ENCODE measurements at places on chromosomes 5 and 9.

DNA sequence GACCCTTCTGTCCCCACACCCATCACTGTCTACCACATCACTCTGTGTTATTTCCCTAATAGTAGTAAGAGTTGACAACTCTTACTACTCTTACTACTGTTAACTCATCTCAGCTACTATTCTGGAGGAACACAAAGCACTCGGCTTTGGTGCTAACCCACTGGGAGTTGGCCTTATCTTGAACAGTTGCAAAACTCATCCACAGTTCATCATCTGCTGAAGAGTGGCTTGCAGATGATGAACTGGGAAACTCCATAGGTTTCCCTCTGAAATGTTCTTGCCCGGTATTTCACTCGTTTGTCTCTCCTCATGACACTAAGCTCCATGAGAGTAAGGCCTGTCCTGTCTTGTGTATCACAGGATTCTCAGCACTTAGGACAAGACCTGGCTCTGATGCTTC, 221.4 kb downstream of the NR3C1 start:
- DNase-seq: no peak

DNA sequence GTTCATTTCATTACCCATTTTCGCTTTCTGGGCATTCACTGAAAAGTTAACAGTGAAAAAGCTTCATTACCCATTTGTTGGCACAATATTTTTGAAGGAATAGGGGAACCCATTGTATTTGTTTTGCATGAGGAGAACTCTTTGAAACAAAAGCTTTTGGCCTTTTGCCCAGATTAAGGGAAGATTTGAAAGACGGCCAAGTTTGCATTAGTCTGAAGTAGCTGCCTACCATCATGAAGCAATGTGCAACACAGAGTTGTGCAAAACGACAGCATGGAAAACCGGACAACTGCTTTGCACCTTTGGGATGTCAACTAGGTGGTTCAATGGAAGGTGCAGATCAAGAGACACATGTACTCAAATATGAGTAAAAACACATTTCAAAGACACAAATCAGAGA, 84.9 kb downstream of the TRPM3 start:
- DNase-seq: no peak

DNA sequence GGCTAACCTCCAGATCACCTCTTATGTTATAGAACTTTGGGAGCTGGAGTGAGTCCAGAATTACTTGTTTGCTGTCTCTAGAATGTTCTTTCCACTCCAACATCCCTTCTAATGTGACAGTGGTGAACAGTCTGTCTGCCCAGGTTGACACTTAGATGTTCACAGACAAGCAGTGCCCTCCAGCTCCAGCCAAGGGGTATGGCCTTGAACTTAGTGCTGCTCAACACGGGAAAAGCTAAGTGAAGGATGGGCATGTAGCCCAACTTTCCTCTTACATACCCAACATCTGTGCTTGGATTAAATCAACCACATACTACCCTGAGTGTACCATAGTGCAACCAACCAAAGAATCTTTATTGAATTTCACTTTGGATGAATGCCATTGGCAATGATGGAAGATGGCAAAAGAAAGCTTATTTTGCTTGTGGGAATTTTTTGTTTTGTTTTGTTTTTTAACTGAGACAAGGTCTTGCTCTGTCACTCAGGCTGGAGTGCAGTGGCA, 201.2 kb downstream of the NXNL2 start:
- DNase-seq: no peak

DNA sequence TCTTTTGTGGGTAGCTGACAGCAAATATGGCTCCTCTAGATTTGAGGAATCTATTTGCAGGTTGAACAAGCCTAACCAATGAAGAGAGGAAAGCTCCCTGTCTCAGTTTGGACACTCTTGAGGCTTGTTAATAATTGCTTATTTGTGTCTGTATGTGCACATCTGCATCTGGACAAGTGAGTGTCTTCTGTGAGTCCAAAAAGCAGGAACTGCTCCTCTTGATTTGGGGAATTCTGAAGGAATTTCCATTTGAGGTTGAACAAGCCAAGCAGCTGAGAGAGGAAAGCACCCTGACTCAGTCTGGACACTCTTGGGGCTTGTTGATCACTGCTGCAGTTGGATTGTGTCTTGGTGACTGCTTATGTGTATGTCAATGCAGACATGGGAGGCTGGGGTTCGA, 211.6 kb downstream of the DTWD2 start:
- DNase-seq: no peak

DNA sequence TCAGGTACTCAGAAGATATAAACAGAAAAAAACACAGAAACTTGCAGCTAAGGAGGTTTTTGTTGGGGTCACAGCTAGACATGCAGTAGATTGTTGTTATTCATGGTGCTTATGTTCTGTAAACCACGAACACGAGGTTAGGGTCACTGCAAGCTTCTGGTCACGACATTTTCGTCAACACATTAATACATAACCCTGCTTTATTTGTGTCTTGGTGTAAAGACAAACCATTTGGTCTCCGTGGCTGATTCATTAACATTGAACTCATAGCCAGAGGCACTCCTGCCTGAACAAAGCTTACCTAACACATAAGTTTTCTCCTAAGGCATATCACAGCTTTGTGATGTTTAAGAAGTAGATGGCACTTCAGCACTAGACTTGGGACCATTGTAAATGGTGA, 16.9 kb downstream of the TEK start:
- no peak for DNase-seq

- DNase-seq: no peak
These were observed 375.1 kb downstream of the CHSY3 start for GRCh38 chr5:130279386-130279785.

- DNase-seq: no peak
These were observed 29.2 kb upstream of the ENHO start for GRCh38 chr9:34551751-34552605.

- DNase-seq: no peak
These were observed 509.7 kb downstream of the PSAT1 start for GRCh38 chr9:78806492-78807160.

DNA sequence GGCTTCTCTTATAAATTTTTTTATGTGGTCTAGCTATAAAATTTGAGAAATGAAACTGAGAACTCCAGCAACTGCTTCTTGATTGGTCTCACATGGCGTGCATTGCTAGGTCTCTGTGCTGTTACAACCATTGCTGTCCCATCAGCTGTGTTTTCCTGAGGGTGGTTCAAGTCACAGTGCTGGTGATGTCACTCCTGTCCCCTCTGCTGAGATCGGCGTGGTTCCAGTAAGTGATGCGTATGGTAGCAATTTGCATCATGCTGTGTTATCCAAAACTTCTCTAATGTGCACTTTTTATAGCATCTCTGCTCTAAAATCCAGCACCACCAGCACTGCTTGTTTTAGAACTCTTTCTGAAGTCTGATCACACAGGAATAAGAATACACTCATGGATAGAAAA, 112.6 kb upstream of the ZNF608 start:
- DNase-seq: no peak

GRCh38 chr5:91245871-91246270, 137.2 kb downstream of the ARRDC3 start:
- no peak for DNase-seq

GRCh38 chr5:57324861-57325260, 151.0 kb downstream of the GPBP1 start:
- DNase-seq: no peak

DNA sequence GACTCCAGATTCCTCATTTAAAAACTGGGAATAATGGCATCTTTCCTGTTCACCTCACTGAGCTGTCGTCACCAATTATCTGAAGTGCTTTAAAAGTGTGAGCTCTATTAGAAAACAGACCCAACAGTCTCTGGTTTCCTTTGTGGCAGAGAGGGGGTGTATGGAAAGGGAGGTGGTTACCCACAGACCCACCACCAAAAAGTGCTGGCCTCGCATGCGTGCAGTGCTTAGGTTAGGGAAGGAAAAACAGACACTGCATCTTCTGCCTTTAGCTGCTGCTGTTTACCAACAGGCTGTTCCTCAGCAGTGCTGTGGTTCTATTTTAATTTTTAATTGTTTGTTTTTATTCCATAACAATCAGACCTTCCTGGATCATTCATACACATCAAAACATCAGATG, 249.6 kb downstream of the PIK3R1 start:
- DNase-seq: no peak

DNA sequence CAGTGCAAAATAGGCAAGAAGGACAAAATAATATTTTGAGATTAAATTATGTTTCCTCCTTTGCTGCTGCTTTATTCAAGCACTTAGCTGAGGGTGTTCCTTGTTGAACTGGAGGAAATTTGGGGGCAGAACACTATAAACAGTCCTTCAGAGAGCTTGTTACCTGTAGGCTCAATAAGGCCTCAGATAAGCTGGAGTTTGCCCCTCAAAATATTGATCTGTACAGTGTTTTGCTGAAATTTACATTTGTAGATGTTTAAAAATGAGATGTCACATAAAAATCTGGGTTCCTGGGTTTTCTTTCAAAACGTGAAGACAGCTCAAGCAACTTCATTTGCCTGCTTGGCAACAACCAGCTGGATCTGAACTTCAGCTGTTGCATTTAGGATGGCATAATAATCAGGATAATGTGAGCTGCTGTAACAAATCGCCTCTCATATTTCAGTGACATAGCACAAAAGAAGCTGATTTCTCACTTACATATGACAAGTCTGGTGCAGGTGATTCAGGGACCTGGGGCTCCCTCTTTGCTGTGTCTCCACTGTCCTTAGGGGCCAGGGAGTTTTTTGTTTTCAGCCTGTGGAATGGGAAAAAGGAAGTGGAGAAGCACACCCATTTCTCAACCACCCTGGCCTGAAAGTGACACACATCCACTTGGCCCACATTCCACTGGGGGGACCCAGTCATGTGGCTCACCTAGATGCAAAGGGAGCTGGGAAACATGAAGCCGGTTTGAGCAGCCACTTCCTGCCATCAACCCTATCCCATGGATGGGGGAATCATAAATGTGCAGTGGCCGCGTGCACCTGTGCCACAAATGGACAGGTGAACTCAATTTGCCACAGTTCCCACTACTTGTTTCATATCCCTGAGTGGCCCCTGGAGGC, 2.4 kb upstream of the PSAT1 start:
- DNase-seq: no peak

- no peak for DNase-seq
These were observed 298.3 kb downstream of the GADD45G start for GRCh38 chr9:89903141-89903475.

DNA sequence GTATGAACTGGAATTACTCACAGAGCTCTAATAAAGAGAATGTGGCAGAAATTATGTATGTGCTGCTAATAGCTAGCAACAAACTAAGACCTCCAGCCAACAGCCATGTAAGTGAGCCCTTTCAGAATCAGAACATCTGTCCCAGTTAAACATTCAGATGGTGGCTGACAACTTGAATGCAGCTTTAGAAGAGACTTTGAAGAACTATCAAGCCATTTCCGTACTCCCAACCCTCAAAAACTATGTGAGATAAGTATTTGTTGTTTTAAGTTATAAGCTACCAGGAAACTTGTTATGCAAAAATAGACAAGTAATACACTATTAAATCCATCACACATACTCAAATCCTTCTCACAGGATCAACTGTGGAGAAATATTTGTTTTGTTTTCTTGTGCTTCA, 205.2 kb upstream of the EDIL3 start:
- no peak for DNase-seq

DNA sequence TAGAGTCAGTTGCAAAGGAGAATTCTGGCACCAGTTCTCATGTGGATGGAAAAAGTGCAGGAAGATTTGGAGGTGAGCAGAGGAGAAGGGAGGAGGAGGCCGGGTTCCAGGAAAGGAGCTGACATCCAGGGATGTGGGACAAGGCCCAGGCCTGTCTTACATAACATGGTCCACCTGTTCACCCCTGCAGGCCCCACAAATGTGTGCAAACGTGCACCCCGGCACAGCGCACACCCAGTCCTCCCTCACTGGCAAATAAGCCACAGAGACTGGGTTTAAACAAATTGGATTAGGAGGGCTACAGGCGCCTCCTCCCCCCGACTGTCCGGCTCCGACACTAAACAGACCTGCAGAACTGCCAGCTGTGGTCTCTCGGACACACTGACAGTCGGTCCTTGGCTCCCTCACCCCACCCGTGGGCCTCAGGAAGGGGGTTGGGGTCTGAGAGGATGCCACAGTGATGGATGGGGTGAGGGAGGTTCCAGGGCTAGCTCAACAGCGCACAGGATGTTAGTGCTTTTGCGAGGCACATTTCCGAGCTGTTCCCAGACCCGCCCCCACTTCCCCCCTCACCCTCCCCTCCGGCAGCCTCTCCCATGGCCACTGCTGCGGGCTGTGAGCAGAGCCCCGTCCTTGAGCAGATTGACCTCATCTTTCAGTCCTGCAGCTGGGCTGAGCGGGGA, 43.4 kb upstream of the IL17B start:
- no peak for DNase-seq

- no peak for DNase-seq
These were observed 164.9 kb downstream of the PBX3 start for GRCh38 chr9:125911861-125912644.

- no peak for DNase-seq
These were observed at the start of gene CFAP77 for GRCh38 chr9:132409828-132410528. Gene CFAP77, plus strand, starts transcription at chr9:132410211. Its CDS starts 61 bp downstream, at chr9:132410272.

GRCh38 chr9:72207278-72207677, 58.0 kb downstream of the GDA start:
- no peak for DNase-seq

- DNase-seq: no peak
These were observed 4.9 kb downstream of the GMCL2 start for GRCh38 chr5:178182158-178182876.

- no peak for DNase-seq
These were observed 52.4 kb downstream of the TRIO start for GRCh38 chr5:14195588-14195987.

DNA sequence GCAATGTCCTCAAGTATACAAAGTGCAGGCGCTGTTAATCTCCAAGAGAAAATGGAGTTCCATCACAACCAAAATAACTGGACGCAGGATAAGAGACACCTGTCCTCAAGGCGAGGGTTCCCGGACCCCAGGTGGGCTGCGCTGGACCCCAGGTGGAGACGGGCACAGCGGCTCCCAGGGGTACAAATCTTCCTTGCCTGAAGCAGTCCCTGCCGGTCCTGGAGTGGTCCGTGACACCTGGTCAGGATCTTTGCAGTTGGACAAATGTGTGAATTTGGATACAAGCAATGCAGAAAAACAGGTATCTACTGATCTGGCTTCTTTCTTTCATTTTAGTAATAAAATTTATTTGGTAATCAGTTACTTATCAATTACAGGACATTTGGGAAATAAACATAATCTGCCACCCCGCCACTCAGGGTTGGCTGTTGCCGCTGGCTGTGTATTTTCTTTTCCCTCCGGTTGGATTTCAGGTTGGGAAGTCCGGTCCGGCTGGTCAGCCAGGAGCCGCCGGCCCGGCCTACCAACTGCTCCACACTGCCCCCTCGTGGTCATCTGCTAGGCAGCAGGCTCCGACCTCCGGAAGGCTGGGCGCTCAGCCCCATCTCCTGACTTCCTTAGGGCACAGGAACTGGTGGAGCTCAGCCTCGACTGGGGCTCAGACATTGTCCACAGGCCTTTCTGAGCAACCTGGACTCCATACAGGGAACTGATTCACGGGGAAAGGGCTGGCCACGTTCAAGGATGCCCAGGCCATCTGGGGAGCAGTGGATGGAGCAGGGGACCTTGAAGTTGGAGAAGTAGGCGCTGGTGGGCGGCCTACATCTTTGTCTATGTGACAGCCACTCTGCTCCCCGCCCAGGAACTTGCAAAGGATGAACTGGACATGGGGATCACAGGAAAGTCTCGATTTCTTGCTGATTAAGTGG, 43.4 kb downstream of the NXNL2 start:
- peak; percentile 23 for DNase-seq

GRCh38 chr5:60809891-60810425, 34.1 kb downstream of the ELOVL7 start:
- DNase-seq: no peak

- DNase-seq: no peak
These were observed 74.5 kb downstream of the XRCC4 start for GRCh38 chr5:83151821-83152220.

GRCh38 chr9:6692881-6693361, 47.4 kb upstream of the GLDC start:
- no peak for DNase-seq
